ENCODE measurements at places on chromosomes 16 and 17.

- no peak for DNase-seq
These were observed 264.6 kb downstream of the HS3ST3A1 start for GRCh38 chr17:13337151-13337550.

DNA sequence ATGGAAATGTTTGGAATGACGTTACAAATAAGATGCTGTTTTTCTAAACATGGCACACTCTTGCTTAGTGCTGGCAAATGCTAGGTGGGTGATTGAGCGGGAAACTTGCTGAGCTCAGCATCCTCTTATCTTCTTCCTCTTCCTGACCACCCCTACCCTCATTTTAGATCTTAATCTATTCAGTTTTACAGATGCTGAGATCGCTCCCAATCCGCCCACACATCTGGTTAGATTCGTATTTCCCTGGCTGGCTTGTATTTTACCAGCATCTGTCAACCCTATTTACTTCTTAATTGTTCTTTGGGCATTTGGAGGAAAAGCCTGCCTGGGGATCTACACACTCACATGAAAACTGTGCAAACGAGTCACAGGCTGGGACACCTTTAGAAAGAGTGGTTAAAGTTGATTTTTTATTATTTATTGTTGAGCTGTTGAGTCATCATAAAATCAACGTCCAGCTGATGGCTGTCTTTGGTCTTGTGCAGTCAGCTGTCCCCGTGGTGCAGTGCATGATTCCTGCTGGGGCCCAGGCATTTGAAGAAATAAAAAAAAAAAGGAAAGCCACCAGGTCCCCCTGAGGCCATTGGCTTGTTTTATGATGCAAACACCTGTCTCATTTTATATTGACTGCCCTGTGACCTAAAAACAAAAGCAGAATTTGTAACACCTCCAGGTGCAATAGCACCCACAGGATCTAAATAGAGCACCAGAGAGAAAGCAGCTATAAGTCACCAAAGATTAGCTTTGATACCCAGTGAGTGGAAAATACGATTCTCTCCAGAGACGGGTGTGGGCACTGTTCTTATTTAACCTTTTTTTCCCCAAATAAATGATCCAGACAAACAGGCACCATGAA, 258.6 kb downstream of the HS3ST3B1 start:
- no peak for DNase-seq

DNA sequence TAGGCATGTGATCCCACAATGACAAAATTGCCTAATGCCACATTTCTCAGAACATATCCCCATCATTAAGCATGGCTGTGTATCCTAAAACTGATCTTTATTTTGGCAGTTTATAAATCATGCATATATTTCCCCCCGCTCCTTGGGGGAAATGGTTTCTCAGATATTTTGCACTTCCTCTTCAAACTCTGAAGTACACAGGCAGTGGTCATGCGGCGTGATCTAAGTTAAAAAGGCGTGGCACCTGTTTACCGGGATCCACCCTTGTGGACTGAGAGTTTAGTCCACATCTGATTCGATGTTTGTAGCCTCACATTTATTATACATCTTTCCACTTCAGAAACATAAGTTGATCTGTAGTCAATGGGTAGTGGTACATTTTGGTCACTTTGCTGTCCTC, 51.4 kb downstream of the USP10 start:
- DNase-seq: no peak

GRCh38 chr17:27430882-27431491, 25.3 kb upstream of the KSR1 start:
- no peak for DNase-seq

DNA sequence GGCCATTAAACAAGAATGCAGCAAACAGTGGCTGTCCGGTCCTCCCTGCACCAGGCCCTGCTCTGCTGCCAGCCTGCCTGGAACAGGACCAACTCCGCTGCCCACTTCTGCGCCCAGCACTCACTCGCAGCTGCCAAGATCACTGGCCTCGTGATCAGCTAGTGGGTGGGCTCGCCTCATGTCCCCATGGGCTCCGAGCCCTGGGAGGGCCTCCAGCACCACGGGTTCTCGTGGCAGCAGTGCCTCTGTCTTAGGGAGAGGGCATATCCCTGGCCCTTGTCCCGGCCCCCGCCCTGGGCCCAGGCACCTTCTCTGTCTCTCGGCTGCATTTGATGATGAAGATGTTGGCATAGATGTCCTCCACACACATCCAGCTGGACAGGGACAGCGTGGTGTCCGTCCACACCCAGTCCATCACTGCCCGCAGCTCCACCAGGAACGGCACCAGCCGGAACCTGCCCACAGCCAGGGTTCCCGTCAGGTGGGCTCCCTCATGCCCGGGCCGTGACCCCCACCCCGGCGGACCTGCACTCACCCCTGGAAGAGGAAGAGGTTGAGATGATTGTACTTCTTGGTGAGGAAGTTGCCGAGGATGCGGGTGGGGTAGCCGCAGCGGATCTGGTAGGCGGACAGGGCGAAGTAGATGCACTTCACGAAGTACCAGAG, 13.1 kb downstream of the CTU2 start:
- DNase-seq: no peak

- no peak for DNase-seq
These were observed 11.5 kb downstream of the KCNJ12 start for GRCh38 chr17:21387616-21388015.

- DNase-seq: no peak
These were observed 90.1 kb upstream of the GOT2 start for GRCh38 chr16:58824201-58824600.

DNA sequence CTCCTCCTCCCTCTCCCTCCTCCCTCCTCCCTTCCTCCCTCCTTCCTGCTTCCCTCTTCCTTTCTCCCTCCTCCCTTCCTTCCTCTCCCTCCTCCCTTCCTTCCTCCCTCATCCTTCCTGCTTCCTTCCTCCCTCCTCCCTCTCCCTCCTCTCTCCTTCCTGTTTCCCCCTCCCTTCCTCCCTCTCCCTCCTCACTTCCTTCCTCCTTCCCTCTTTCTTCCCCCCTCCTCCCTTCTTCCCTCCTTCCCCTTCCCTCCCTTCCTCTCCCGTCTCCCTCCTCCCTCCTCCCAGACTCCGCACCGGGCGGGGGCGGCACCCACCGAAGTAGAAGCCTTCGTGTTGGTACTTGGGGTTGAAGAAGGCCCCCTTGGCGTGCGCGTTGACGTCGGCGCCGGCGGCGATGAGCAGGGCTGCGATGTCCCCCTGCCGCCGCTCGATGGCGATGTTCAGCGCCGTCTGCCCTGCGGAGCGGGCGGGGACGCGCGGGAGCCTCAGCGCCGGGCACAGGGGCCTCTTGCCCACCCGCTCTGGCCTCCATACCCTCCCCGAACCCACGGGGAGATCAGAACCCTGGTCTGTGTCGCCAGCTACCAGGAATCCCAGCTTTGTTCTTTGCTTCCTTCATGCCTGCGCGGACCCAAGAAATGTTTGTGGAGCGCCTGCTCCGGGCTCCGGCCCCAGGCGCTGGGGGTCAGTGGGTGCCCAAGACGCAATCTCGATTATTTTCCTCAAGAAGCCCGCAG, 22.2 kb downstream of the TRPV3 start:
- peak; percentile 15 for DNase-seq

Measured in non-pigmented ciliary epithelial cell (primary cell).